COLO829 (cell line): ENCODE measurements at places on chromosomes 6 and 20.

GRCh38 chr6:6788394-6789032, 200.0 kb downstream of the LY86 start:
- peak; percentile 39 for DNase-seq

- DNase-seq, result no peak
Measured at GRCh38 chr20:54108326-54108642, 37.9 kb upstream of the BCAS1 start.

GRCh38 chr20:40293740-40294139, 395.3 kb downstream of the MAFB start:
- DNase-seq, result peak; percentile 9

GRCh38 chr6:11207199-11207968, 25.1 kb downstream of the NEDD9 start:
- DNase-seq, result peak; percentile 72

GRCh38 chr6:40387871-40388264, 199.3 kb downstream of the LRFN2 start:
- no peak for DNase-seq

DNA sequence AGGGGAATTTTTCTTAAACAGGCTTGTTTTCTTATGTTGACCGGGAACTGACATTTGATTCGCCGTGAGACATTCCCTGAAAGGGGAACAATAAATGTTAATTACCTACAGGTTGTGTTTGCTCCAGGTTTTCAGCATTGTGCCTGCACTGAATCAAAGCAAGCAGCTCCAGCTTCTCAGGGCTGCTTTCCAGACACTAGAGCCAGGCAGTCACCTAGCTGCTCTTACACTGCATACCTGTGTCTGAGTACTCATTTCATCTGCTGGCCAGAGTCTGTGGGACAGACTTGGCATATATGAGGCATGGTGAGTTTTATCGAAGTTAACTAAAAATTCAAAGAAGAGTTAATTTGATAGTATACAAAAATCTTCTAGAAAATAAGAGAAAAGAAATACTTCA, 951.8 kb upstream of the MAP3K7 start:
- no peak for DNase-seq

DNA sequence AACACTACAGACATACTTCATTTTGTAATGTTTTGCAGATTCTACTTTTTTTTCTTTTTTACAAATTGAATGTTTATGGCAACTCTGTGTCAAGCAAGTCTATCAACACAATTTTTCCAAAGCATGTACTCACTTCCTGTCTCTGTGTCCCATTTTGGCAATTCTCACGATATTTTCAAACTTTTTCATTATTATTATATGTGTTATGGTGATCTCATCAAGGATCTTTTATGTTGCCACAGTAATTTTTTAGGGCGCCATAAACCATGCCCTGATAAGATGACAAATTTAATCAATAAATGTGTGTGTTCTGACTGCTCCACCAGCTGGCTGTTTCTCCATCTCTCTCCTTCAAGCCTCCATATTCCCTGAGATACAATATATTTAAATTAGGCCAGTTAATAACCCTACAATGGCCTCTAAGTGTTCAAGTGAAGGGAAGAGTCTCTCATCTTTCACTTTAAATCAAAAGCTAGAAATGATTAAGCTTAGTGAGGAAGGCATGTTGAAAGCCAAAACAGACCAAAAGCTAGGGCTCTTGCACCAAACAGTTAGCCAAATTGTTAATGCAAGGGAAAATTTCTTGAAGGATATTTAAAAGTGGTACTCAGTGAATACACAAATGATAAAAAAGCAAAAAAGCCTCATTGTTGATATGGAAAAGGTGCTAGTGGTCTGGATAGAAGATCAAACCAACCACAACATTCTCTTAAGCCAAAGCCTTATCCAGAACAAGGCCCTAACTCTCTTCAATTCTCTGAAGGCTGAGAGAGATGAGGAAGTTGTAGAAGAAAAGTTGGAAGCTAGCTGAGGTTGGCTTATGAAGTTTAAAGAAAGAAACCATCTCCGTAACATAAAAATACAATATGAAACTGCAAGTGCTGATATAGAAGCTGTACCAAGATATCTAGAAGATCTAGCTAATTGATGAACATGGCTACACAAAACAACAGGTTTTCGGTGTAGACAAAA, 194.4 kb upstream of the TAB2 start:
- no peak for DNase-seq

DNA sequence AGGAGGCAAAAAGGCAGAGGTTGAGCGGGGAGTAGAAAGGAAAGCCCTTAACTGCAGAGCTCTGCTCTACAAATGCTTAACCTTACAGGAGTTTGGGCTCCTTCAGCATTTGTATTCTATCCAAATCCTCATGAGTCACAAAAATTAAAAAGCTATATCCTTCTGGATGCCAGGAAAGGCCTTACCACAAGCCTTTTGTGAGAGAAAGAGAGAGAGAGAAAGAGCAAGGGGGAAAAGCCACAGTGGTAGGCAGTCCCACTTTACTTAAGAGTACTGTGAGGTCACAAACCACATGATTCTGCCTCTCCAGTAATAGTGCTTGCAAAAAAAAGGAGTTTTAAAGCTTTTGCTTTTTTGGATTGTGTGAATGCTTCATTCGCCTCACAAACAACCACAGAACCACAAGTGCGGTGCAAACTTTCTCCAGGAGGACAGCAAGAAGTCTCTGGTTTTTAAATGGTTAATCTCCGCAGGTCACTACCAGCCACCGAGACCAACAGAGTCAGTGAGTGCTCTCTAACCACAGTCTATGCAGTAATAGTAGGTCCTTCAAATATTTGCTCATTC, at the start of gene RUNX2:
RUNX2 (plus strand) TSS at position 375 of the 567 bp plus-strand sequence. CDS start 397 bp downstream, outside the sequence.
- DNase-seq, result peak; percentile 2

- DNase-seq, result no peak
Measured at GRCh38 chr6:142300758-142301650, 803 bp upstream of the ADGRG6 start.

GRCh38 chr20:8509809-8510208, 377.7 kb downstream of the PLCB1 start:
- no peak for DNase-seq

- no peak for DNase-seq
Measured at GRCh38 chr6:35474131-35474941, 6.1 kb downstream of the RPL10A start.

- DNase-seq, result no peak
Measured at GRCh38 chr6:8170245-8170644, 67.9 kb upstream of the EEF1E1 start.

DNA sequence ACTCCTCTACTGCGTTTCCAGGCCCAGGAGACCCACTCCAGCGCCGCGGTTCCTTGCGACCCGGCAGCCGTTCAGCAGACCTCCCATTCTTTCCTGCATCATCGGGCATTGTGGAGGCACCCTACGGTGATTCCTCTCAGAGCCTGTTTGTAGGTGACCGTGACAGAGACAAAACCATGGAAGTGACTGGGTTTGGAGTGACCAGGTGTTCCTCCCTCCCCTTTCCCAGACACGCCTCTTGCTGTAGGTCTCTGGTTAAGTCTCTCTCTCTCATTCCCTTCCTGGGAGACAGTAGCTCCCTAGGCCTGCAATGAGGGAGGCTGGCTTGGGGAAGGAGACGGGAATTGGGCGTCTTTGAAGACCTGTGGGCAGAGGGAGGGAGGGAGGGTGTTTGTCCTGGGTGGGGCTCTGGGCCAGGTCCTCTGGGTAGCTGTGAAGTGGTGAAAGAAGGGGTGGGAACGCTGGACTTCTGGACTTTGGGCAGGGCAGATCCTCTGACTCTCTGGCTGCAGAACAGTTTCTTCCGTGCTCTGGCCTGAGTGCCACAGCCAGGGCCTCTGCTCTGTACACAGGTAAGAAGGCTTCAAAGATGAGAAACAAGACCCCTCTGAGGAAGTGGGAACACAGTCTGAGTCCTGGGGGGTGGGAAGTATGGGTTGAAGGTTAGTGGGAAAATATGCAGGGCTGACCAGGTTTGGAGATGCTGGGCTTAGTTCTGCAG, 763 bp downstream of the KLC4 start:
- no peak for DNase-seq

DNA sequence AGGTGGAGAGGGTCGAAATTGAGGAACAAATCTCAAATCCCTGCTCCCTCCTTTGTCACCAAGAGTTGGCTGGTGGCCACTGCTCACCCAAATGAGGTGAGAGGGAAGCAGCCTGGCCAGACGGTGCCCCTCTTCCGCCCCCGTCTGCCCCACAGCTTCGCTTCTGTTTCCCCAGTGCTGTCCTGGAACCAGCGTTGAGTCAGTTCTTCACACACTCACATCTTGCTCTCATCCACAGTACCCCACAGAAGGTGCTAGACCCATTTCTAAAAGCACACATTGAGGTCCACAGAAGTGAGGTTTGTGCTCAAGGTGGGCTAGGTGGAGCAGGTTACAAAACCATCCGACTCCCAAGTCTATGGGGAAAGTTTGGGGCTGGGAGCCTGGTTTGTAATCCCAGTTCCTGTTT, 3.8 kb downstream of the CEBPB start:
- DNase-seq, result no peak

GRCh38 chr6:39812853-39813533, 20.8 kb downstream of the DAAM2 start:
- DNase-seq, result peak; percentile 73

DNA sequence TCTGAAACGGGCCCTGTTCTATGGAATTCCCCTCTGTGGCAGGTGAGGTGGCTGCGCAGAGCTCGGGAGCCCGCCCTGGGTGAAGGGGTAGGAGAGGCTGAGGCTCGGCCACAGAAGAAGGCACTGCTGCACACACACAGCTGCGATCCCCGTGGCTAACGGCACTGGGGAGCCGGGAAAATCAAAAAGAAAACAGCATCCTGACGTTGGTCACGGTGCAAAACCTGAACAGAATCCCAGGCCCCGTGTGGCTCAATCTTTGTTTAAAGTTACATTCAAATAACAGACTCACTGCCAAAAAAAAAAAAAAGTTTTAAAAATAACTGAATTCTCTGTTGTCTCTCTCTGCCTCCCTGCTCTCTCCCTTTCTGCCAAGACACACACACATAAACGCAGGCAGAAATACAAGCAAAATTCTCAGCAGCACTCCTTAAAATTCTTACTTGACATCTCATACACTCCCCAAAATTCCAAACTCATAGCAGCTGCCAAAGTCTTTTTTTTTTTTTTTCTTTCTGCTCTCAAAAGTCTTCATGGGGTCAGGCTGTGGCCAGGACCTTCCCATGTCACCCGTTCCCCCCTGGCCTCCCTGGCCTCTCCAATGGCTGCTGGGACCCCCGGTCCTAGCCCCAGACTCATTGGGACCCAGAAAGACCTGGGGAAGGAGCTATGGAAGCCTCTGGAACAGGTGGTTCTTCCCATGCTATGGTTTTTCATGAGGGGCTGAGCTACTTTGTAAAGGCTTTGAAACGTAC, 248.8 kb downstream of the TTLL2 start:
- DNase-seq, result no peak
